ENCODE measurements at places on chromosomes 5 and 9. TPM values are rescaled to one million over a fixed set of nuclear protein-coding genes. Genes with fewer than 3 reads are reported as not detected.

The GFRA3 gene
- not detected for total RNA-seq

The ORM2 gene
- not detected for total RNA-seq

The PARP8 gene
- 20.7 TPM for total RNA-seq

The FST gene
- 12.9 TPM for total RNA-seq

The SGTB gene
- total RNA-seq = 14.3 TPM

The CAMK4 gene
- 10.3 TPM for total RNA-seq

The PAPPA gene
- 211 TPM for total RNA-seq

The IL17B gene
- total RNA-seq = 0.59 TPM

The C1QTNF3 gene
- 0.30 TPM for total RNA-seq

The ADAMTSL1 gene
- total RNA-seq = 531 TPM

The STOM gene
- total RNA-seq = 32.8 TPM

The MOB3B gene
- 0.30 TPM for total RNA-seq

The PTGS1 gene
- total RNA-seq = 2.6 TPM

The ROPN1L gene
- 0.14 TPM for total RNA-seq
